Stimulated activated CD8-positive, alpha-beta memory T cell treated with anti-CD3 and anti-CD28 coated beads, Interleukin-2, amount 100 ng/mL, for 48 hours (primary cell): ENCODE measurements at places on chromosomes 5 and 9.
A peak's percentile ranks its signal among the peaks of the same experiment; 100 is the strongest.

GRCh38 chr9:131298341-131298740 is 8.8 kb downstream of the PLPP7 start:
- DNase-seq, result no peak

- no peak for DNase-seq
Measured at GRCh38 chr5:148535190-148535589, 119.1 kb downstream of the HTR4 start.

GRCh38 chr5:68891718-68892117 is 202.1 kb upstream of the SLC30A5 start:
- DNase-seq, result peak; percentile 7

GRCh38 chr9:92736563-92737215 is 27.9 kb downstream of the BICD2 start:
- DNase-seq, result no peak

- DNase-seq, result no peak
Measured at GRCh38 chr5:143398451-143399237, 4.8 kb downstream of the NR3C1 start.

GRCh38 chr9:33408087-33408486 is 5.7 kb upstream of the AQP7 start:
- no peak for DNase-seq

GRCh38 chr5:100406640-100407039 is 128.5 kb upstream of the FAM174A start:
- no peak for DNase-seq

DNA sequence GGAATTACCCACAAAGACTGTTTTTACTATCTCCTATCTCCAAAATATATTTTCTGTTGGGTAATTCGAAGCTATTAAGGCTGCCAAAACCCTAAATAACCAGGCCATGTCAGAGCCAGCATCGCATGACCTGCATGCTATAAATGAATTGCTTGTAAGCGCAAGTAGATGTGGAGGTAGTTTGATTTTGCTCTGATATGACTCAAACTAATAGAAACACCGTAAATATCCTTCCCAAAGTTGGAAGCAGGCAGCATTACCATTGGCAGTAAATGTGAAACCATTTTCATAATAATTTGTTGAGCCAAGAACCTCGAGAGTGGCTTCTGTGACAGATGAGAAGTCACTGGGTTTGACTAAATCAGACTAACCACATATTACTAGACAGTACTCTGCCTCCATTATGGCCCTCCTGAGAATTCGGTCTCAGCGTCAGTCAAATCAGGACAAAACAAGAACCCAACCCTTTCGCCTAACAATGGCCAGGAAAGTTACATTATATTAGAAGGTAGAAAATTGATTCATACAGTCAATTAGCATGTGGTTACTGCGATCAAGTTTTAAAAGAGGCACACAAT is 289.8 kb downstream of the SPOCK1 start:
- DNase-seq, result no peak

- DNase-seq, result no peak
Measured at GRCh38 chr9:72278959-72279358, 86.0 kb downstream of the ZFAND5 start.

DNA sequence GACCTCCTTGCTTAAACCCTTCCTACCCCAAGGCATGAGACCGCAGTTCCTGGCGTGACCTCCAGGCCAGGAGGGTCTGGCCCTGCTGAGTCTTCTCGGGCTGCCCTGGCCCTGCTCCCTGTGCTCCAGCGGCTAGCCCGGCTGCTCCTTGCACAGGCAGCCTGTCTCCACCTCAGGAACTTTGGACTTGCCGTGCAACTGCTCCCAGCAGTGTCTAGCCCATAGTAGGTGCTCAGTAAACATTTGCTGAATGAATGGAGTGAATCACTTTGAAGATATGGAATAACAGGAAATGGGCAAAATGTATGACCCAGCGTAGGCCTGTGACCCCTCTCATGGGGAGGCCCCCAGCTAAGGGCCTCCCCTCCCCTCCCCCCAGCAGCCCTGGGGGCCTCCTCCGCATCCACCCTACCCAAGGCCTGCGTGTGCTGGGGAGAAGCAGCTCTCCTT is 127.1 kb downstream of the ZNF354C start:
- no peak for DNase-seq

DNA sequence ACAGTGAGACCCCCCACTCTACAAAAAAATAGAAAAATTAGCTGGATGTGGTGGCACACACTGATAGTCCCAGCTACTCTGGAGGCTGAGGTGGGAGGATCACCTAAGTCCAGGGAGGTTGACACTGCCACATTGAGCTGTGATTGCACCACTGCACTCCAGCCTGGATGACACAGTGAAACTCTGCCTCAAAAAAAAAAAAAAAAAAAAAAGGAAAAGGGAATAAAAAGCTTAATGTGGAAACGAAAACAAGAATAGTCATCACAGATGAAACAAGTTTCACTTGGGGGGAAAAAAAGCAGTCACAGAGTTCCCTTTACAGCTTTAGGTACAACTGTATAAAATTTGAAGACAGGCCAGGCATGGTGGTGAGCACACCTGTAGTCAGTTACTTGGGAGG is 84.2 kb downstream of the FNBP1 start:
- no peak for DNase-seq

- DNase-seq, result no peak
Measured at GRCh38 chr9:120579139-120580050, 572 bp downstream of the CDK5RAP2 start.

DNA sequence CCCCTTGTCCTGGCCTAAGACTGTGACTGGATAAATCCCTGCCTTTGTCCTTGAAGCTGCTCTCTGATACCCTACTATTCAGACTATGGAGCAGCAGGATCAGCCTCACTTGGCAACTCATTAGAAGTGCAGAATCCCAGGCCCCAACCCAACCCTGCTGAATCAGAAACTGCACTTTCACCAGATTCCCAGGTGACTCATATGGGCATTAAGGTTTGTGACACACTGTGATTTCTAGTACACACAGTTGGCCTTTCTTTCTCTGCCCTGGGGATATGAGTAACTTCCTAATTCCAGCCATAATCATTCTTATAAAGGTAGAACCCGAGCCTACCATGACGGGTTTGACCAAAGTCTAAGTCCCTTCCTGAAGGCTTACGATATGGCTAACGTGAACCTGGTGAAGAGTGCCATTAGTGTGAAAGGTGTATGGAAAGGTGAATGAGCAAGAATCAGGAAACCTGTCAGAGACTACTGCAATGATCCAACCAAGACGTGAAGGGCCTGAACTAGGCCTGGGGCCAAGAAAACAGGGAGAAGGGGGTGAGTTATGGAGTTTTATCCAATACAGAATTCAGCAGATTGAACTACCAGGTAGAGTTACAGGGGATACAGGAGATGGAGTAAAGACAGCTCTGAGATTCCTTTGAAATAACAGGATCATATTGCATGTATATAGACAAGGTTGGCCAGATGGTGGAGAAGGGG is 533.0 kb downstream of the BNC2 start:
- no peak for DNase-seq

GRCh38 chr5:179347581-179347980 is 2.3 kb upstream of the ADAMTS2 start:
- no peak for DNase-seq

- DNase-seq, result no peak
Measured at GRCh38 chr5:7902201-7902600, 33.3 kb downstream of the MTRR start.

DNA sequence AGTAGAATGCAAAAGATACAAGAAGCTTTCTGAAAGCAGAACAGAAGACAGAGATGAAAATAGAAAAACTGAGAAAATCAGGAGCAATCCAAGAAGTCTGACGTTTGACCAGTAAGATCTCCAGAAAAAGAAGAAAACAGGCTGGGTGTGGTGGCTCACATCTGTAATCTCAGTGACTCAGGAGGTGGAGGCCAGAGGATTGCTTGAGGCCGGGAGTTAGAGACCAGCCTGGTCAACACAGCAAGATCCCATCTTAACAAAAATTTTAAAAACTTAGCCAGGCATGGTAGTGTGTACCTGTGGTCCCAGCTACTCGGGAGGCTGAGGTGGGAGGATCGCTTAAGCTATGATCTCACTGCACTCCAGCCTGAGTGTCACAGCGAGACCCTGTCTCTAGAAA is 15.9 kb downstream of the RETREG1 start:
- DNase-seq, result no peak

DNA sequence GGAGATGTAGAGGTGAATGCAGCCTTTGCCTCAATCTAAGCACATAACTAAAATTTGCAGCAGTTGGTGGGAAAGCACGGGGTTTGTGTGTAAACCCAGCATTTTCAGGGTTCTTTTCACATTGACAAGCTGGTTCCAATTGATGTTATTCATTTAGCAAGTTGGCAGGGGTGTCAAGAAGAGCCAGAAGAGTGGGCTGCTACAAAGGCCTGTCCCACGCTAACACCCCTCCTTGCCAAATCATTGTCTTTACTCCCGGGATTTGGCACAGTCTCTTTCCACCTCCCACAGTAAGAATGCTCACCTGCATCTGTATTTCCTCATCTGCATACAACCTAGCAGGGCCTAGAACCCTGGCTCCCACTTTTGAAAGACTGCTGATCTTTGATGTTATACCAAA is 11.8 kb downstream of the RGMB start:
- DNase-seq, result no peak

GRCh38 chr9:27165068-27165467 is 56.0 kb downstream of the TEK start:
- DNase-seq, result no peak

- peak; percentile 64 for DNase-seq
Measured at GRCh38 chr5:139651853-139652787, 4.0 kb downstream of the CXXC5 start.

DNA sequence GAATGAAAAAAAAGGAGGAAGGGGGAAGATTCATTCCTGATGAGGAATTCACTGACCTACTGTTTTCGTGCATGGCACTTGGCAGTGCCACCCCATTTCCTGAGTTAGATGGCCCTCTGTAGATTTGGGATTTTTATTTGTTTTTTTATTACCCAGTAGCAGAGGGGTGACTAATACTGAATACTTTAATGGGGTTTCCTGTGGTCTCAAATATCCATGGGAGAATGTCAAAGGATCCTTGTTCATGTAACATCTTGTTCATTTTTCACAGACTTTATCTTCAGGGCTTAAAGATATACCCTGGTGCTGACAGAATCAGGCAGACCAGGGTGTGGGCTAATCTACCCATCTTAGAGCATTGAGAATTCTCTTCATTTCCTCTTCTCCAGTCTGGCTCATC is 93.0 kb downstream of the MAMDC2 start:
- no peak for DNase-seq

- no peak for DNase-seq
Measured at GRCh38 chr9:3857673-3858072, 331.9 kb upstream of the RFX3 start.
